Cardiac muscle cell (in vitro differentiated cells and primary cell): ENCODE measurements at places on chromosomes 6 and 20.

DNA sequence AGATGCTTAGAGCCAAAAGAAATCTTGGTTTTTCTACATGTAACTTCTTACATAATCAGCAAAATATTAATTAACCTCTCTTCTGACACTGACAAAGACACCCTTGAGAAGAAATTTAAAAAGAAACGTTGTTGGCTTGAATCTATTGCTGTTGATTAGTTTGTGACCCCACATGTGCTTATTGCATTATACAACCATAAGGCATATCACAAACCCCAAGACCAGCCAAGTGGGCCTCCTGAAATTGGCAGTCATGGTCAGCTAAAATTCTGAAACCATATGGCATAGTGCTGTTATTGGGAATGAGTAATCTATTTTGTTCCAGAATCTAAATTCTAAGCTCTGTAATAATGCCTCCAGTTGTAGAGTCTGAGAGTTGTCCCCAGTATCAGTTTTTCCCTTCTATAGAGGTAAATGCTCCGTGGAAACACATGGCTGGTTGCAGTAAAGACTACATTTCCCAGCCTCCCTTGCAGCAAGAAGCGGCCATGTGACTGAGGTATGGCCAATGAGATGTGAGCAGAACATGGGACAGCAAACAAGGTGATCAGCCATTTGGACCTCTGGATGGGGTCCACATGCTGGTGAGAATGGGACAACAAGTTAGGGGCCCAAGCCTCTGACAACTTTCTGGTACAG, 42.3 kb upstream of the PTPN1 start:
- DNase-seq, result peak; percentile 71

GRCh38 chr6:110816677-110817076, 1.4 kb upstream of the CDK19 start:
- no peak for DNase-seq

- DNase-seq, result no peak
These were observed 57.4 kb upstream of the RNF144B start for GRCh38 chr6:18329776-18330175.

- no peak for DNase-seq
These were observed at the start of gene EDN3 for GRCh38 chr20:59300333-59301081. TSS of gene EDN3 (plus strand) at chr20:59300611. CDS start at chr20:59300813, 202 bp downstream.

DNA sequence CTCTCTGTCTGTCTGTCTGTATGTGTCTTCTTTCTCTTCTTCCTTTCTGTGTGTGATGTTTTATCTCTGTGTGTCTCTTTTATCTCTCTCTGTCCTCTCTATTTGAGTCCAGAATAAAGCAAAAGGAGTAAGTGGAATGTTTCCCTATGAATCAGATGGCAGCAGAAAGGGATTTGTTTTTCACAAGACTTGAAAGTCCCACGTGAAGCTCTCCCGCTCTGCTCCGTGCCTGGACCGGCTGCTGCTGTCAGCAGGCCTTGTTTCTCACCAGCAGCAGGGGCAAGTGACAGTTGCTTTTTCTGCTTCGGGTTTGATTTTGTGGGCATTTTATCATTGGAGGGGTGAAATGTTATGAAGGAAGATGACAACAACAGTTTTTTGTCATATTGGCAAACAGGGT, 212.7 kb downstream of the PACRG start:
- DNase-seq, result peak; percentile 34

DNA sequence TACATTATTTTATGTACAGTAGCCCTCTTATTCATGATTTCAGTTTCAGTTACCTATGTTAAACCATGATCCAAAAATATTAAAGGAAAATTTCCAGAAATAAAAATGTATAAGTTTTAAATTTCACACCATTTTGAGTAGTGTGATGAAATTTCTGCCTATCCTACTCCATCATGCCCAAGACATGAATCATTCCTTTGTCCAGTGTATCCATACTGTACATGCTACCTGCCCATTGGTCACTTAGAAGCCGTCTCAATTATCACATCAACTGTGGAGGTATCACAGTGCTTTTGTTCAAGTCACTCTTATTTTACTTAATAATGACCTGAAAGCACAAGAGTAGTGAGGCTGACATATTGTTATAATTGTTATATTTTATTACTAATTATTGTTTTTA, 32.3 kb upstream of the PLCB4 start:
- DNase-seq, result no peak

- no peak for DNase-seq
These were observed 254.3 kb downstream of the LMBRD1 start for GRCh38 chr6:69542494-69542893.

DNA sequence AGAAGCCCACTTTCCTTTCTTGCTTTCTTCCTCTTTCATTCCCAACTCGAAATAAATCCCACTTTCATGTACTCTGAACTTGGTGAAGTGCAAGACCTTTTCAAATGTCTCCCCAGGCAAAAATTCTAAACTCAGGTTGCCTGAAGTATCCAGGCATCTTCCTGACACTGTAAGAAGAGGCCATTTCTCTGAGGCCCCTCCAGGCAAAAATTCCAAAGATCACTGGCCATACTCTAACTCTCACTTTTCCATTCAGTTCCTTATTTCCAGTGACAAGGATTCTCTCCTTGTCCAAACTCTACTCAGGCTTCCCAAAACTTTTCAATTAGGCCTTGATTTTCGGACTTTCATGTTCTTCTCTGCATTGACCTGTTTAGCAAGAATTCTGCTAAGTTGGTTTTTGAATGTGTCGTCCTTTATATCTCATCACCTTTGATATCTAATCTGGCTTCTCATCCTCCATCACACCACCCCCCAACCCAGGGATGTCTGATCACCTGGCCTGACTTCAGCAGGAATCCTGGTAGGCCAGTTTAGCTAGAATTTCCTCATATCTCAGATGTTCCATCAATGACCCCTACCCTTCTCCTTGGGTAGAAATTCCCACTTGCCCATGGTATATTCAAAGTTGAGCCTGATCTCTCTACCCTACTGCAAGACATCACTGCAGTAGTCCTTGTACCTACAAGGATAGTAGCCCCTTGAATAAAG, 124.9 kb downstream of the RCAN2 start:
- DNase-seq, result no peak

DNA sequence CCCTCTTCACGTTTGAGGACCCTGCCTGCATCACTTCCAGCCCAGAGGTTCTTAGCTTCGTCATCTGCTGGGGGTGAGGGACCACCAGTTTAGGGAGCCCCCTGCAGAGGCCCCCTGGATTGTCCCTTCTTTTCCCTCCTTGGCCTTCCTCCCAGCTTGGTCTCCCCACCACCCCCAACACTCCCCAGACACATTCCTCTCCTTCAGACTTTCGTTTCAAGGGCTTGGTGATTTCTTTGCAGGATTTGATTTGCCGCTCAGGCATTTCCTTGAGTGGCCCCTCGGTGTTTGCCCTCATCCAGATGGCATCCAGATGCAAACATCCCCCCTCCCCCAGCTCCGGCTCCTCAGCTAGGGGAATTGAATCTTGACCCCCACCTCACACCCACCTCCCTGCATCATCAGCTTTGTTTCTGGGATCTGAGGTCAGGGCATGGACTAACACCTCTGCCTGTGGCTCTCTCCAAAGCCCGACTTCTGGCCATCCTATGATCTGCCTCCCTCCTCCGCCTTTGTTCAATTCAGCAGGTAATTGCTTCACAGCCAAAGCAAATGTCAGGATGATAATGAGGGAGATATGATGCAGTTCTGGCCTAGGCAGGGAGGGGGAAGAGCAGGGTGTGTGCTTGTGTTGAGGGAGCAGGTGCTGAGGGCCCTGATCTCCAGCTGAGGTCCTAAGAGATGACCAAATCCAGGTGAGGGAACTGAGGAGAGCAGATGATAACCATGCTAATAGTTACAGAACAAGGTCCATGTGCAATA, 141.5 kb downstream of the VEGFA start:
- no peak for DNase-seq
